ENCODE measurements at places on chromosomes 11 and 22. TPM values are rescaled to one million over a fixed set of nuclear protein-coding genes. Genes with fewer than 3 reads are reported as not detected.

PATE4 gene
- not detected for total RNA-seq

HEPACAM gene
- total RNA-seq, result 0.17 TPM

ALX4 gene
- under 0.01 TPM for total RNA-seq

PRDM11 gene
- total RNA-seq, result 3.3 TPM

SLC17A6 gene
- not detected for total RNA-seq

RCOR2 gene
- 0.17 TPM for total RNA-seq

FLRT1 gene
- 0.16 TPM for total RNA-seq

CARD18 gene
- 1.4 TPM for total RNA-seq

OR8D4 gene
- 0.33 TPM for total RNA-seq

OR51A7 gene
- not detected for total RNA-seq

CELSR1 gene
- total RNA-seq, result 69.5 TPM

SLC1A2 gene
- 2.7 TPM for total RNA-seq

HIKESHI gene
- total RNA-seq, result 48.3 TPM

MOB2 gene
- 21.4 TPM for total RNA-seq

CRACR2B gene
- total RNA-seq, result 0.17 TPM

SPTBN2 gene
- total RNA-seq, result 57.2 TPM

MCHR1 gene
- 0.14 TPM for total RNA-seq

P2RX6 gene
- total RNA-seq, result 4.3 TPM

ATG13 gene
- total RNA-seq, result 81.4 TPM

GGTLC2 gene
- total RNA-seq, result not detected

All from mammary epithelial cell (primary cell).